ENCODE measurements at places on chromosomes 5 and 9.

GRCh38 chr5:98163796-98164493 lies 609.5 kb upstream of the RGMB start:
- no peak for DNase-seq

DNA sequence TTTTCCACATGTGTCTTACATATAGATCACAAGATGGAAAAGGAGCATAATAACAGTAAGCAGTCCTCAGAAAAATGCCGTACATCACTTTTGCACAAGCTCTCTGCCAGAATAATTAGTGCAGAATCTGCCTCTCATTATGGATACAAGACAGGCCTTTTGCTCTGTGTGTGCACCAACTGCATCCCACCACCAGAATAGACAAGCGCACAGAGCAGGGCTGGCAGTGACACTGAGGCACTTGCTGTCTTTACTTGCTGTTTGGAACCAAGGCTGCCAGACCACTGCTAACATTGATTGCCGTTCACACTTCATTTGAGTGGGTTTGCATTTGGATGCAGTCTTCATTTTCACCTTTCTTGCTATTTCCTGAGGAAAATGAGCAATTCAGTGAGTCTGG lies 741.3 kb downstream of the TLE1 start:
- no peak for DNase-seq

DNA sequence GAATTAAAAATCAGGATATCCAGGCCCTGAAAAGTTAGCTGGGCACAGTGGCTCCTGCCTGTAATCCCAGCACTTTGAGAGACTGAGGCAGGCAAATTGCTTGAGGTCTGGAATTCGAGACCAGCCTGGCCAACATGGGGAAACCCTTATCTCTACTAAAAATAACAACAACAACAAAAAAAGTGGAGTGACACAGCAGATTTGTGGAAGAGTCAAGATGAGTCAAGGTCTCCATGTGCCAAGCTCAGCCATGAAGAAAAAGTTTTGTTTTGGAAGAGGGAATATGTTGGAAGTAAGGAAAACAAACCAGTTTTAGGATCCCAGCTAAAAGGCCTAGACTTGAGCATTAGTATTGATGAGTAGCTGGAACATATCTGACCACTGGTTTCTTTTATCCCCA lies 14.7 kb downstream of the LRRC70 start:
- no peak for DNase-seq

DNA sequence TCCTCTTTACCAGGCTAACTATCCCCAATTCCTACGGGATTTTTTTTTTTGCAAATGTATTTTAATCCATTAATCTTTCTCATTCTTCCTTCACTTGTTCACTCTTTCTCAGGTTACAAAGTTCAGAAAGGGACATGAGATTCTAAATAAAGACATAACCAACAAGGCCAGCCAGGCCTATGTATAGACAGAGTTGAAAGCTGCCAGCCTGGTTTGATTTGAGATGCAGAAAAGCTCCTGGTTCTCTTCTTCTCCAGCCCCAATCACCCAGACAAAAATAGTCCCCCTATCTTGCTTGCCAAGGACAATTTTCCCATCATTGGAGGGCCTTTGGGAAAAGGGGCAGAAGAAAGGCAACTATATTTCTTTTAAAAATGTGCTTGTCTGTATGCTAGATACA lies 398.8 kb downstream of the NFIB start:
- DNase-seq, result no peak

DNA sequence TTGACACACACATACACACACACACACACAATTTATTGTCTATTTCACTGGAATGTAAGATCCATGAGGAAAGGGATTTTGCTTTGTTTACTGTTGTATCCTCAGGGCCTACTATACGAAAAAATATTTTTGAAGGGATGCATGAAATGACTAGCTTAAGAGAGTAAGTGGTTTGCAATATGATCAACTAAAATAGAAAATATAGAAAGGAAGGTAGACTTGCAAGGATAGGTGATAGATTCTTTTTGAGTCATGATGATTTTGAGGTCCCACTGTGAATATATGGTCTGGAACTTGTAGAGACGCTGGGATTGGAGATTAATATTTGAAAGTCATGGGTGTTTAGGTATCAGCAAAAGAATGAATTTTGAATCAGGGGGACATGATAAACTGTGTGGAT lies 28.9 kb upstream of the OTULIN start:
- DNase-seq, result no peak

DNA sequence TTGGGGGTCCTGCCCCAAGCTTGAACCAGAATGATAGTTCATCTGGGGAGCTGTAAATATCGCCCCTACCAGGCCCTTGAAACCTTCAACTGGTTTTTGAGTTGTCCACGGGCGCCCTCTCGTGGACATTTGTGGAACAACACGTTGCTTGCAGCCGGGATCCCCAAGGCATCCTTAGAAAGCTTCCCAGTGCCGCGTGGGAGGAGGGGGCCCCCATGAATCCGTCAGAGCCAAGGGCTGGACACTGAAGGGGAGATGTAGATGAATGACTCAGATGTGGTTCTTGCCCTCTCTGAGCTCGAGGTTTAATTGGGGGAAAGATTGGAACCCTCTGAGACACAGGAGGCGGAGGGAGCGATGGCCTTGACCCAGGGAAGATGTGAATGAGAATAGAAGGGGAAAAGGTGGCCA lies 31.8 kb upstream of the ORM1 start:
- DNase-seq, result peak; percentile 61

GRCh38 chr5:33526755-33527154 lies 86.0 kb downstream of the TARS1 start:
- no peak for DNase-seq

DNA sequence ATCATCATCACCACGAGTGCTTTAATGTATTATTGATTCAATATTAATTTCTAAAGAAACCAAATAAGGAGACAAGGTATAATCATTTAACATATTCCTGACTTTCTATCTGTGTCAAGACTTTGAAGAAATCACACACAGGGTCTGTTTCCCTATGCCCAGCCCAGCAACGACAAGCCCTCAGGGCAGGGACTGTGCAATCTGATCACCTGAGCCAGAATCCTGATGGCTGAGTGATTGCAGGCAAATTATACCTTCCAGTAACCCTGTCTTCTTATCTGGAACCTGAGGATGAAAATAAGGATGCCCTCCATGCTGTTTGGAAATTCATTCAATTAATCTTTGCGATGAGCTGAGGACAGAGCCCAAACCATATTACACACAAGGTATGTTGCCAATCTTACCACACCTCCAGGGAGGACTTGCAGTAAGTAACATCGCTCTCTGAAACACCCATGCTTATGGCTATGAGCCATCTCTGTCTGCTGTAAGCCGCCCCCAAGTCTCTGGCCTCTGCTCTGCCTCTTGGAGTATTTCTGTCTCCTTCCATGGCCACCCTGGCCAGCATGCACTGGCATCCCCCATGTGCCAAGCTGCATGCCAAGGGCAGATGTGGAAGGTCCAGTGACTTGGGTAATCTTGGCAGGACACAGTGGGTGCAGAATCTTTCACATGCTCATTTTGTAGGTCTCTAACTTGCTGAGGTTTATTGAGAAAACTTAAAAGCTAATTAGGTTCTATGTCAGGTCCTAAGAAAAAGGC lies 10.6 kb downstream of the TAS2R1 start:
- no peak for DNase-seq

DNA sequence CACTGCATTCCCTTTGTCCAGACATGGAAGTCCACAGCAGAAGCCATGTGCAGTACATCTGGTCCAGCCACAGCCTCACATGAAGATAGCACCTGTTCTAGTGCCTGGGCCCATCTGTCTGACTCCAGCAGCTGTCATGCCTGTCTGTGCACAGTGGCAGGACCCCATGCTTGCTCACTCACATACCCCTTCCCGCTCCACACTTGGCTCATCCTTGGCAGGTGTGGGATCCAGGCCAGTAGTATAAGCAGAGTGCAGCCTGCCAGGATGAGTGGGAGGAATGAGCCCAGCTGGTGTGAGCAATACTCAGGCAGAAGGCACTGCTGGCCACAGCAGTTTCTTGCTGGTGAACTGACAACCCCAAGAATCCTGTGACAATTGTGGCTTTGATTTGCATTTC lies 168.0 kb downstream of the PRDM9 start:
- DNase-seq, result no peak
